ENCODE measurements at places on chromosomes 4 and X.

GRCh38 chr4:143184217-143184502 is 557 bp upstream of the USP38 start:
- DNase-seq, result no peak

GRCh38 chr4:20217521-20217920 is 34.2 kb upstream of the SLIT2 start:
- DNase-seq, result no peak

DNA sequence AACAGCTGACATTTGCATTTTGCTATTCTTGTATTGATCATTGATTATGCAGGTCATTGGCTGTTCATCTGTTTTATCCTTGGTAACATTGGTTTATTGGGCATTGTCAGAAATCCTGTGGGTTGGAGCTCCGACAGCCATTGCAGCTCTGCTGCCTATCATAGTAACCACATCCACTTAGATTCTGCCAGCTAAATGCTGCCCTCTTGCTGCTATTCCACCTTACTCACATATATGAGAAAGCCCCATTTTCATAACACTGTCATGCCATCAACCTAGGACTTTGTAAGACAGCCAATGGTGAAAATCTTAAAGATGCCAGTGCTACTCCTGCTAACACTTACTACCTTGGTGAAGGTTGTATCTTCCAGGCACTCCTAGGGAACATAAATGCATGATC is 187.3 kb upstream of the CXCL13 start:
- DNase-seq, result no peak

DNA sequence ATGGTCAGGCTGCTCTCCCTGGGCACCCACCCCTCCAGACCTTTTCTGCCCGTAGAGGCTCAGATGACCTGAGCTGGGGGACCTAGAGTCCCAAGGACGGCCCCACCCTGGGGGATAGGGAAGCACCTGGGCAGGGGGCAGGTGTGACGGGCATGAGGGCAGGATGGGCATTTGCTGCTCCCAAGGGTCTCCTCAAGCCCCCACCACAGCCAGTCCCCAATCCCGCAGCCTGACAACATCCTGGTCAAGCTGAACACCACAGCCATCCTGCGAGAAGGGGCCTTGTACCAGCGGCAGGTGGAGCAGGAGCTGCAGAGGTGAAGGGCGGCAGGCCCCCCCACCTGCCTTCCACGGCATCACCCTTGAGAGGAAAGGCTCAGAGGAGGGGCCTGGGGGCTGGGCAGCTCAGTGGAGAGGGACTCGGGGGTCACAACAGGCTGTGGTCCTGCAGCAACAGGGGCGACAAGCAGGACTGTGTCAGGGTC is 17.8 kb upstream of the RNF4 start:
- no peak for DNase-seq

GRCh38 chr4:25901030-25901430 is 13.0 kb upstream of the SMIM20 start:
- no peak for DNase-seq

GRCh38 chr4:184836613-184837012 is 10.8 kb upstream of the ACSL1 start:
- DNase-seq, result no peak

- no peak for DNase-seq
Observed at GRCh38 chr4:136680271-136680670, 852.0 kb downstream of the PCDH18 start.

- DNase-seq, result no peak
Observed at GRCh38 chrX:45363596-45363995, 162.9 kb upstream of the DIPK2B start.

DNA sequence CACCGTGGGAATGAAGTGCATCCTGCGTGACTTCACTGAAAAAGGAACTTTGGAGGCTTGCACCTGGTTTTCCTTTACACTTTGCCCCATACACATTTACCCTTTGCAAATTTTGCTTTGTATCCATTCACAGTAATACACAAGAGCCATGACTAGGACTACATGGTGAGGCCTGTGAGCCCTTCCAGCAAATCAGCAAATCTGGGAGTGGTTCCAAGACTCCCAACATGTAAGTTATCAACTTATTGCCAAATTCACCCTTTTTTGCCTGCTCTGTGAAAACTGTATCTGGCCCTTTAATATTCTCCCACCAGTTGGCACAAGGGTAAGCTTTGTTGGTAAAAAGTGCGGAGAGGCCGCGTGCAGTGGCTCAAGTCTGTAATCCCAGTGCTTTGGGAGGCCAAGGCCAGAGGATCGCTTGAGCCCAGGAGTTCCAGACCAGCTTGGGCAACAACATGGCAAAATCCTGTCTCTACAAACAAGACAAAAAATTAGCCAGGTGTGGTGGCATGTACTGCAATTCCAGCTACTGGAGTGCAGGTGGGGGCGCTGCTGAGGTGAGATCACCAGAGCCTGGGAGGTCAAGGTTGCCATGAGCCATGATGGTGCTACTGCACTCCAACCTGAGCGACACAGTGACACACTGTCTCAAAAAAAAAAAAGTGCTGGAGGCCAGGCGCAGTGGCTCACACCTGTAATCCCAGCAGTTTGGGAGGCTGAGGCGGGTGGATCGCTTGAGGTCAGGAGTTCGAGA is 5.0 kb downstream of the PRMT9 start:
- DNase-seq, result no peak

- DNase-seq, result no peak
Observed at GRCh38 chrX:136425996-136426395, 61.8 kb upstream of the BRS3 start.

- no peak for DNase-seq
Observed at GRCh38 chrX:10022580-10023245, 55.6 kb downstream of the CLDN34 start.

- no peak for DNase-seq
Observed at GRCh38 chr4:101306764-101307615, 40.3 kb downstream of the PPP3CA start.
